ENCODE measurements at places on chromosomes 13 and 19.
A peak's percentile ranks its signal among the peaks of the same experiment; 100 is the strongest.

GRCh38 chr19:14968247-14968646, 11.4 kb downstream of the SLC1A6 start:
- no peak for DNase-seq

DNA sequence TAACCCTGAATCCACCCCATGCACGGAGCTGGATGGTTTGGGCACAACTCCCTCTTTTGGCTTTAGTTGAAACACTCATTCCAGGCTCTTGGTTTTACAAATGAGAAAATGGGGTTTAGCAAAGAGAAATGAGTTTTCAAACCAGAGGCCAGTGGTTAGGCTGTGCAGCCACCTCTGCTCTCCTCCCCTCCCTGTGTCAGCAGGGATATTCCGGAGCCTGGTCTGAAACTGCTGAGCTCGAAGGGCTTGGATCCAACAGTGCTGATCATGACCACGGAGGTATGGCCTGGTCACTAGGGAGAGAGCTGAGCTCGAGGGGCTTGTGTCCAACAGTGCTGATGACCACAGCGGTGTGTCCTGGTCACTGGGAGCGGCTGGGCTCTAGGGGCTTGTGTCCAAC, 41.5 kb downstream of the ZNF787 start:
- DNase-seq, result no peak

DNA sequence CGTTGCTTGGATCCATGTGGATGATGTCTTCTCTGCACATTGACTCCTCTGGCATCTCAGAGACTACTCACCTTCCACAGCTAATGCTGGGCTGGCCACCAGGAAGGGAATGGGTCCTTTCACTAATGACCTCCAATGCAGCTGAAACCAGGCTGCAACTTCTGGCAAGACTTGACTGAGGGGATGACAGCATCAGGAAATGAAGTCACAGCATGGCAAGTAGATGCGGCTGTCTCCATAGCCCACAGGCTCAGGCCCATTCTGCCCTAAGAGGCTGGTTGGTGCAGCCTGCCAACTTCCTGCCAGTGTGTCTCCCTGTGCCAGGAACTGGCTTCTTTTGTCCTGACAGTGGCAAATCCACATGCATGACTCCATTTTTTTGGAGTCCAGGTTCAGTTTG, 467.3 kb downstream of the TSHZ3 start:
- DNase-seq, result no peak

DNA sequence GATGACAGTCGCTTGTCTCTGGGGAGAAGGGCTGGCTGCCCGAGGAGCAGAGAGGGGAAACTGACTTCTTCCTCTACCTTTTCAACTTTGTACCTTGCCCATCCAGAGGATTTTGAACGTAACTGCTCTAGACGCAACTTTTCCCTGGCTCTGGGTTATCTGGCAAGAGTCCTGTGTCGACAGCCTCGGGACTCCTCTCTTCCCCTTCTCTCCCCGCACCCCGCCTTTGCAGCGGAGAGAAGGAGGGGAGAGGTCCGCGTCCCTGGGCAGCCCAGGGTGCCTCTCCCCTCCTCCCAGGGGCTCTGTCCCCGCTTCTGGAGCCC, 574 bp downstream of the SH3GL1 start:
- no peak for DNase-seq

DNA sequence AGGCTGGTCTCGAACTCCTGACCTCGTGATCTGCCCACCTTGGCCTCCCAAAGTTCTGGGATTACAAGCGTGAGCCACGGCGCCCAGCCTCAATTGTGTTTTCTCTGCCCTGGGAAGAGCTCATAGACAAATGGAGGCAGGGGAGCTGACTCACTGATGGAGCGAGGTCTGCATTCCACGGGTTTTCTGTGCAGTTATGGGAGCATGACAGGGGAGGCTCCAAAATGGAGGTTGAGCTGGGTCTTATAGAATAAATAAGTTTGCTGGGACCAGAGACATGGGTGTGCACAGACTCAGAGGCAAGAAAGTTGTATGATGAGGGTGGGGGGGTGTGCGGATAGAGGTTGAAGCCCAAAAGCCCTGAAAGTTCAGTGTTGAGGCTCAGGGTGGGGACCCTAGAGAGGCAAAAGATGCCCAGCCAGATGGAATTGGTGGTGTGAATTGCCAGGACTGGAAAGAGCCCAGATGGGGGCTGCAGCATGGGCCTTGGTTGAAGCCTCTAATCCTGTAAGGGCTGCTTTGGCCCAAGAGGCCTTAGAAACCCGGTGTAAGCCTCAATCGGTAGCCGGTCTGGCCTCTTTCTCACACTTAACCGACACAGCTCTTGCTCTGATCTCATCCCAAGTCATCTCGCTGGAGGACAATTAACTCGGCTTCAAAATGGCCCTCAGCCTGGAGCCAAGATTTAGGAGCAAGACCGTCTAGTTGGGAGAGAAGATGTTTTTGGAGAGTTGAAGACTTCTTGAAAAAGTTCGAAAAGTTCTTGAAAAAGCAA, 1.9 kb downstream of the TPM4 start:
- peak; percentile 36 for DNase-seq

Data from activated naive CD8-positive, alpha-beta T cell treated with anti-CD3 and anti-CD28 coated beads, Interleukin-2, amount 50 U/mL, for 24 hours (primary cell).